ENCODE measurements at places on chromosomes 2 and 18. TPM values are rescaled to one million over a fixed set of nuclear protein-coding genes. Genes with fewer than 3 reads are reported as not detected.

Gene PARD6G
- 2.2 TPM for total RNA-seq

Gene TUBA4B
- total RNA-seq, result not detected

Gene DCAF17
- total RNA-seq, result 37.7 TPM

Gene CNRIP1
- 46.3 TPM for total RNA-seq

Gene CHRNA1
- not detected for total RNA-seq

Gene CHRNG
- not detected for total RNA-seq

Gene PDE1A
- total RNA-seq, result 42.0 TPM

Gene HOXD13
- total RNA-seq, result not detected

Gene SPATA3
- total RNA-seq, result not detected

Gene RNF138
- total RNA-seq, result 21.4 TPM

Gene TRIM54
- not detected for total RNA-seq

Gene XRCC5
- total RNA-seq, result 204 TPM

Gene ERICH2
- total RNA-seq, result not detected

Gene MTX2
- total RNA-seq, result 14.4 TPM

Gene DPP10
- total RNA-seq, result not detected

Gene STK17B
- 140 TPM for total RNA-seq

Gene SOCS6
- 38.7 TPM for total RNA-seq

Gene C1QL2
- total RNA-seq, result not detected

Gene REEP1
- 0.36 TPM for total RNA-seq

Gene ALPP
- total RNA-seq, result not detected

Gene UGT1A3
- not detected for total RNA-seq

Gene ANKRD30BL
- total RNA-seq, result 0.29 TPM

Gene HEATR5B
- 29.3 TPM for total RNA-seq

Gene NPC1
- 254 TPM for total RNA-seq

Gene AQP4
- total RNA-seq, result not detected

Gene GPR55
- not detected for total RNA-seq

Gene GAREM2
- total RNA-seq, result 2.4 TPM

Gene COLEC12
- 56.9 TPM for total RNA-seq

Gene FAM228B
- 13.8 TPM for total RNA-seq

Gene GRB14
- total RNA-seq, result 0.88 TPM

Gene PIEZO2
- total RNA-seq, result 46.7 TPM

Gene HOXD8
- 3.3 TPM for total RNA-seq

Gene NEU2
- total RNA-seq, result not detected

Gene AMER3
- not detected for total RNA-seq

Gene DNAJC5G
- total RNA-seq, result not detected

Gene SPHKAP
- total RNA-seq, result not detected
